ENCODE measurements at places on chromosomes 5 and 9.

DNA sequence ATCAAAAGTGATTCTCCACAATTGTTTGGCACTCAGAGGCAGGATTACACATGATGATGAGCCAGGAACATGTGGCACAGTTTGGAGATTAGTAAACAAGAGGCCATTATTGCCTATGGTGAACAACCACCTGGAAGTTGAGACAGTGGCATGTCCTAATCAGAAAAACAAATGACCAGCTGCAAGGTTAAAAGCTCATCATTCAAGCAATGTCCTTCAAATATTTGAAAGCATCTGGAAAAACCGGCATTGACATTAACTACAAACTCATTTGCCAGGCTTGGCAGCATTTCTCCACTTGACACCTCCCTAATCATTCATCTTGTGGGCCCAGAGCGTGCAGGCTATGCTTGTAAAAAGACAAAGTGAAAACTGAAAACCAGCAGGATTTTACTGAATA is 80.6 kb upstream of the MEGF10 start:
- DNase-seq, result no peak

DNA sequence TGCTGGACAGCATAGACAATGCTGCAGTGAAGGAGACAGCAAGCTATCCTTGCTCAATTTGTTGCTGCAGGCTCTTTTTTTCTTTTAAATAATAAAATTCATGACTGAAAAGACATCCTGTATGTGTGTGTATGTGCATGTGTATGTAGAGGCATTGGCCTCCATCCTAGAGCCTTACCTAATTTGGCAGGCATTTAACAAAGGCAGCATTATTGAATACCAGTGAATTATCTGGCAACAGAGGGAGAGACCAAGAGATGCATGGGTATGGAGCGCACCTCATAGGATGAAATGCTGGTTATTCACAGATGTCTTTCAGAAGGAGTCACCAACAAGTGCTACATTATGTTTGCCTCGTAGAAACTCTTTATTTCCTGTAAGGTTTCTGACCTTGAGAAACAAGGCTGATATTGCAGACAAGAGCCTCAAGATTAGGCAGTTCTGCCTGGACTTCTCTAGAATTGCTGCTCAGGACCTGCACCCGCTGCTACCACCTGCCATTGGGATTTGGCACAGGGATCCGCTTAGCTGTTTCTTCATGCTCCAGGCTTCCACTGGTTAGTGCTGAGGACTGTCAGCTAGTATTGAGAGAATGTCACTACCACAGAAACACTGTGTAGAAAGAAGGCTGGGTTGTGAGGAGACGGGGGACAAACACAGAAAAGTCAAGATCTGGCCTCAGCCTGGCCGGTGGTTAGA is 247.7 kb upstream of the RFX3 start:
- DNase-seq, result no peak

- no peak for DNase-seq
Observed at GRCh38 chr5:133977161-133977787, 8.8 kb upstream of the C5orf15 start.

DNA sequence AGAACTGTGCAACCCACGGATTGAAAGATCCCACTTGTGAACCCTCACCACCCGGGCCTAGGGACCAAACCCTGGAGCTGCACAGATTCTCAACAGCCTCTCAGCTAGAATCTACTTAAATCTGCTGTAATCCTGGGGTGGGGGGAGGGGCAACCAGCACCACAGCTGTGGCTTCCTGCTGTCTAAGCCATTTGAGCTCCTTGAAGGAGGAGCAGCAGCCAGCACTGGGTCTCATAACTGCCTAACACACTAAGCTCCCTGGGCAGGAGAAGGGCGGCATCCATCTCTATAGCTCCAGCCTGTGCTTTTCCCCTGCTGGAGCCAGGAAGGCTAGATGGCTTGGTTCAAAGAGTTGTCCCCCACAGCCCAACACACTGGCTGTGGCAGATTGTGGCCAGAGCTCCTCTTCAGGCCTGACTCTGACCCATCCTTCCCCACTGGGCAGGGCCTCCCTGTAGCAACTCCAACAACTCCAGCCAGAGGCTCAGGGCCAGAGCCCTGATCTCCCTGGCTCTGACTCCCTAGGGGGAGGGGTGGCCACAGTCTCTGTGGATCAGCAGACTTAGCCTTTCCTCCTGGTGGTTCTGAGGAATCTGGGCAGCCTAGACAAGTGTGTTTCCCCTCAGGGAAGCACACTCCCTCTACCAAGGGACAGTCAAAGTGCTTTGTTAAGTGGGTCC is 72.0 kb upstream of the C9orf72 start:
- DNase-seq, result no peak

- no peak for DNase-seq
Observed at GRCh38 chr9:27785714-27786100, 212.4 kb upstream of the C9orf72 start.

DNA sequence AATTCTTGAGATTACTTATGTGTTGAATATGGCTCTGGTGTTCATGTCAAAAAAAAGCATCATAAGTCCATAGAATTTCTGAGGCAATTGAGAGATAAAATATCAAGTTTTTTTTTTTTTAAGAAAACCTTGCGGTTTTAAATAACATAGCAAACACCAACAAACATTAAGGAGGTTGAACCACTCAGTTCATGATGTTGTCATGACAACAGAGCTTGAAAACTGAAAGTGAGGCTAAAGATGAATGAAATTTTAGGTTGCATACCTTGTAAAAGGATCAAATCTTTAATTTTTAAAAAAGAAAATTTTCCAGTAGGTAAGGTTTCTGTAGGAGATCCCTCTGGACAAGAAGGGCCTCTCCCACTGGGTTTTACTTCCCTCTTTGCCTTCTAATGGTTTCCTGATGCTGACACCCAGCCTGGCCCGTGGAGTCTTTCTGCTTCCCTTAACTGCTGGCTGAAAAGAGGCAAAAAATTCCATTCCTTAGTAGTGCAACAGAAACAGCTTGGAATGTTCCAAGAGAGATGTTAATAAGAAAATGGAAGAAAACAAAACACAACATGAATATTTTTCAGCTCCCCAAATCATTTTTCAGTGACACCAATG is 60.0 kb upstream of the FER start:
- no peak for DNase-seq

DNA sequence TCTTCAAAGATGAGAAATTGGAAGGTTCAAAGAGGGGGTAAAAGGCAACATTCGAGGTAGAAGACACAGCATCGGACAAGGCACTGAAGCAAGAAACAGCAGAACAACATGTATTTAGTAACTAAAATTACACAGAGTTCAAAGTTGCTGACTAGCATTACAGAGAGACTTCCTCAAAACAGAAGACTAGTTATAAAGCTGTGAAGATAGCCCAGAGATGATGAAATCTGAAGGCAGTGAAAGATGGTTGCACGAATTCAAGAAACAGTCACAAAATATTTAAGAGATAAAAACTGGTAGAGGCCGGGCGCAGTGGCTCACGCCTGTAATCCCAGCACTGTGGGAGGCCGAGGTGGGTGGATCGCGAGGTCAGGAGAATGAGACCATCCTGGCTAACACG is 16.3 kb downstream of the MAPKAP1 start:
- DNase-seq, result no peak

DNA sequence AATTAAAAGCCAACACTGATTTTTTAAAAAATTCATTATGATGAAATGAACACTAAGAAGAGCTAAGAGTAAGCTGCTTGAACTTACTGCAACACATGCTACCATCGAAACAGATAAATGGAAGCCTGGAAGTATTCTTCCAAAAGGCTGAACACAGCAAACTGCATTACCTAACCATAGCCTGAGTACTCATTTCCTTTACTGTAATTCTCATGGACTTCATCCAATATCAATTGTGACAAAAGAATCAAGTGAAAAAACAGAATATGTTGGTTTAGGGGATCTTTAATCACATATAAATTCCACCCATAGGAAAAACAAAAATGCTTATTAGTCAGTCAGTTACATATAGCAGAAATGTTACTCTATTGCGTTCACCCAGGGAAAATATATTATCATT is 68.5 kb downstream of the DROSHA start:
- DNase-seq, result no peak

- DNase-seq, result no peak
Observed at GRCh38 chr9:15693701-15694100, 140.9 kb downstream of the CCDC171 start.

GRCh38 chr9:84874596-84874995 is 205.1 kb downstream of the NTRK2 start:
- no peak for DNase-seq

GRCh38 chr9:130854835-130855234 is 19.8 kb downstream of the ABL1 start:
- DNase-seq, result no peak

DNA sequence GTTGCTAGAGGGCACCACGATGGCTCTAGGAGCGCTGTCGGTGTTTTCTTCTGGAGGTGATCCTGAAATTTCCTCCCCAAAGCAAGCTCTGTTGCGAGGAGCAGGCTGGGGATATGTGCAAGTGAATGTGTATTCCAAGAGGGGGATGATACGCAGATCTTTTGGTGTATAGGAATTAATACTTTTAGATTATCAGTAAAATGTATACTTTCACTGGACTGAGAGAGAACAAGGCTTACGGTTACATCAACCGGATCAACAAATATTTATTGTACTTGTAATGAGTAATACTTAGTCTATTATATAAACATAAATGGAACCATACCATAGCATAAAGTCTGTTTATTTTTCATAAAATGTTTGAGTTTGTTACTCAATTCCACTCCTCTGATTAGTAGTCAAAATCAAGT is 632 bp upstream of the PRKAA1 start:
- DNase-seq, result no peak

DNA sequence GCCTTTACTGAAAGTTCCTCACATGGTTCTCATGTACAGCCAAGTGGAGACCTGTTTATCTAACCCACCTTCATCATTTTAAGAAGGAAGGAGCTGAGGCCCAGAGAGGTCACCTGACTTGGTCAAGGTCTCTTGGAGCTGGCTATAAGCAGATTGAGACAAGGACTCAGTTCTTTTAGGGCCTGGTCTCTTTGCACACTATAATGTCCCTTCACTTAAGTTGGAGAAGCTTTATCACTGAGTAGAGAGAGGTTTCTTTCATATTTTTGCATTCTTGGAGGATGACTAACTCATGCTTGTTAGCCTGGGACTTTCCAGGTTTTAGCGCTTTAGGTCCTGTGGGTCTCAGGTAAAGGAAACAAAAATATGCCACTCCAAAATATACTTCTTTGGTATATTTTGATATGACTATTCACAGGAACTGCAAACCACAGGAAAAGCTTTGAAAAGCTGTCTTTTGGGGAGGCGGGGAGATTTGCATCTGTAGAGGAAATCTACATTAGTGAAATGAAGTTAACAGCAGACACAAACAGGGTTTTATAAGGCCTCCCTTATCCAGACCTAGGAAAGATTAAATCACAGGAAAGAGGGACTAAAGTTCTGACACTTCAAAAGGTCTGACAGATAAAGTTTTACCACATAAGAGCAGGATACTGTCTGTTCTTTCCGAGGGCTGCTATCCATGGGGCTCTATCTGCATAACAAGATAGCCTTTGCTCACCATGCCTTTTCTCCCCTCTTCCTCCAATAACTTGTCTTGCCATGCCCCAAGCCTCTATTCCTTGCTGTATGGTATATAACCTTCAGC is 95.8 kb upstream of the ANKRD55 start:
- no peak for DNase-seq

DNA sequence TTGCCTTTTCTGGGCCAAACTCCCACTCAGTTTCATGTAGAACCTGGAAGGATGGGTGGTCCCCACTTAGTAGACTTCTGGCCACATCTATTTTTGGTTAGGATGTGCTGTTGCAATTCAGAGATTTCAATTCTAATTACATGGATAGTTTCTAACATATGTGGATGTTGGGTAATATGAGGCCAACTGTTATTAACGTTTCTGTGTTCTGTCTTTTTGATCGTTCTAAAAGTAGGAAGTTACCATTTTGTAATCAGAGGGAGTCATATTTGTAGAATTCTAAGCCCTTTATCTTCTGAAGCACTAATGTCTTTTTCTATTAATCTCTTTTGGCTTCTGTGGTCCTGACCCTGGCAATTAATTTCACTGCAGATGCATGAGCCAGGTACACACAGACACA is 141.6 kb upstream of the SPEF2 start:
- DNase-seq, result no peak

GRCh38 chr5:150045549-150045948 is 40.8 kb downstream of the CSF1R start:
- DNase-seq, result no peak

GRCh38 chr9:85501882-85502281 is 239.9 kb downstream of the AGTPBP1 start:
- DNase-seq, result no peak

DNA sequence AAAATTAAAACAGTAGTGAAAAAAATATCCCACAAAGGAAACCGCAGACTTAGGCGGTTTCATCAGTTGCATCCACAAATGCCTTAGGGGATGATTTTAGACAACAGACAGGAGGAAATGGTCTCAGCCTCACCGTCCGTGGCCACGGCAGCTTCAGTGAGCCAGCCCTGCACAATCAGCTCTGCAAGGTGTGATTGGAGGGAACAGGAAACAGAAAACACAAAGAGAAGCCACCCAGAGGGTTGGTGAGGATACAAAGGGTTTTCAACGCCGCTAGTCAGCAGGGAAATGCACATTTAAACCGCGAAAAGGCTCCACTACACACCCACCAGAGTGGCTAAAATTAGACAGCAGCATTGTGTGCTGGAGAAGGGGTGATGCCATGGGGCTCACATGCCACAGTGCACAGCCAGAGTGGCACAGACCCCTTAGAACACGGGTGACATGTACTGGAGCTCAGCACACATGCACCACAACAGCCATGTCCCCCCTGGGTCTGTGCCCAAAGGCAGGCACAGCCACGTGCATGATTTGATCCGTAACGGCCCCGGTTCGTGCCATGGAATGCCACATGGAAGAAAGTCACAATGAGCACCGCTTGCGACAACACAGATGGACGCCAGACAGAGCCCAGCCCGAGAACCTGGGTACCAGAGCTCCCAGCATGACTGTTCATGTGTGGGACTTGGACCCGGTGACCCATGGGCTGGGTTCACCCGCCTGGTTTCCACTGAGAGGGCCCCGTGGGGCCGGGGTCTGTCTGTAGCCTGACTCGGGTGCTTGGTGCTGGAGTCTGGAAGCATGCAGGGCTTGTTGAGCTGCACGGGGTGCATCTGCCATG is 18.3 kb upstream of the TERT start:
- DNase-seq, result peak; percentile 48

DNA sequence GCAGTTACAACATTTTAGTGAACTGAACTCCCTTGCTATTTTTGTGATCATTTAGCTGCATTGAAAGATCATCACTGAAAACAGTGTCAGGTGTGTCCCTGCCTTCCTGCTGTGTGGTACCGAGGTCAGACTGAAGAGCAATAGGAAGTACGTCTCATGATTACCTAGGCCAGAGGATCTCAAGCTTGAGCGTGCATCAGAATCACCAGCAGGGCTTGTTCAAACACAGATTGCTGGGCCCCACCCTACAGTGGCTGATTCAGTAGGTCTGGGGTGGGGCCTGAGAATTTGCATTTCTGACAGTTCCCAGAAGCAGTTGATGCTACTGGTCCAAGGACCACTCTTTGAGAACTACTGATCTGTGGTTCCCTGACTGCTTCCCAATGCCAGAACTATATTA is 159.6 kb downstream of the ACTL7B start:
- DNase-seq, result no peak

GRCh38 chr5:94849821-94850736 is 231.6 kb downstream of the SLF1 start:
- DNase-seq, result peak; percentile 46

GRCh38 chr5:77157732-77158532 is 52.5 kb upstream of the PDE8B start:
- no peak for DNase-seq

- no peak for DNase-seq
Observed at GRCh38 chr5:145668714-145669113, 166.4 kb downstream of the PRELID2 start.

- DNase-seq, result peak; percentile 82
Observed at GRCh38 chr9:272251-273213, 57.9 kb downstream of the DOCK8 start.

GRCh38 chr5:16574789-16575721 is 41.7 kb downstream of the RETREG1 start:
- no peak for DNase-seq
